CD4-positive, alpha-beta T cell treated with Interleukin-6 at 100 ng/mL for 8 hours (primary cell): ENCODE measurements at places on chromosomes 7 and 10.
A peak's percentile ranks its signal among the peaks of the same experiment; 100 is the strongest.

DNA sequence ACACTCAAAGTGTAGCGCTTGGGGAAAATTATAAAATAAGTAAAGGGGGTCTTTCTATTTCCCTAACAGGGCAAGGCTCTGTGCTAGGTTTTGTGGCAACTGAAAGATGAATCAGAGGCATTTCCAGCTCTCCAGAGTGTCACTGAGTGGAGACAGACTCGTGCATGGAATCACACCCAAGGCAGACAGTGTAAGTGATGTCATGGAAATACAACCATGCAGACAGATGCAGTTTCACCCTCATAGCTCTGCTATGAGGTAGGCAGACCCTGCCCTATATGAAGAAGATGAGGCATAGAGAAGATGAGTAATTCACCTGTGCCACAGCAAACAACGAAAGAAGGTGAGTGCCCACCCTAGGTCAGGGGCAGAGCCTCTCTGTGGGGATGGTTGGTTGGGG is 57.2 kb upstream of the PITRM1 start:
- DNase-seq, result no peak

DNA sequence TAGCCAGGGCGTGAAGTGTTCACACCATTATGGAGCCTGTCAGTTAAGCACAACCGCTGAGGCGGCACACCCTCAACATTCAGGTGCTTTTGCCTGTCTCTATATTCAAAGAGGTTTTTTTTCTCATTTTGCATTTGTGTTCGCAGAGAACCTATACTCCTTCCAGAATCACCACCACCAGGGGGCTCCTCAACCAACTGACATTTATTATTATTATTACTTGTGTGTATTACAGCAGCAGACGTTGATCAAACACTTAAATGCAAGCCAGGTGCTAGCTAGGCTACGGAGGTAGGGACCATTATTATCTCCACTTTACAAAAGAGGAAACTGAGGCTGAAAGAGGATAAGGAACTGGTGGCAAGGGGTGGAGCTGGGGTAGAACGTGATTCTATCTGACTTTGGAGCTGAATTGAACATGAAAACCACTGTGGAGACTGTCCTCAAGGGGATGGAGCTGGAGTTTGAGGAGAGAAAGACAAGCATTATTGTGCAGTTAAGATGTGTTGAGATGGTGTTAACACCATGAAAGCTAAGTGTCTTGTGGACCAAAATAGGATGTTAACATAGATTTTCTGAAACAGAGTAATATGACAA is 133.8 kb upstream of the PLXNA4 start:
- DNase-seq, result no peak

DNA sequence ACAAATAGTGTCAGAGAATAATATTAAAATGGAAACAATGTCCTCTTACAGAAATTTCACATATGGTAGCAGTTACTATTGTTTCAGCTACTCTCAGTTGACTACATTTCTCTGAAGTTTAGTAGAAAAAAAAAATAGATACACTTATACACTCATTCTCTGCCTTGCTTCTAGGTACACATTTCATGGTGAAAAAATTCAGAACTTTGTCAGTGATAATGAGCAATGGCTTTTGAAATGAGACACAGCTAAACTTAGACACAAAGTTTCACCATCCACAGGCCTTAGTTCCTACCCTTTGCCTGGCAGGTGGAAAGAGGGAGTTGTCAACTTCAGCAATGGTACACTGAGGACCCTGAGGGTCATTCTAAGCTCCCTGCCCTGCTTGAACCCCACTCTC is 69.2 kb downstream of the CPVL start:
- no peak for DNase-seq

- DNase-seq, result no peak
Measured at GRCh38 chr10:3068968-3069737, 1.8 kb downstream of the PFKP start.

DNA sequence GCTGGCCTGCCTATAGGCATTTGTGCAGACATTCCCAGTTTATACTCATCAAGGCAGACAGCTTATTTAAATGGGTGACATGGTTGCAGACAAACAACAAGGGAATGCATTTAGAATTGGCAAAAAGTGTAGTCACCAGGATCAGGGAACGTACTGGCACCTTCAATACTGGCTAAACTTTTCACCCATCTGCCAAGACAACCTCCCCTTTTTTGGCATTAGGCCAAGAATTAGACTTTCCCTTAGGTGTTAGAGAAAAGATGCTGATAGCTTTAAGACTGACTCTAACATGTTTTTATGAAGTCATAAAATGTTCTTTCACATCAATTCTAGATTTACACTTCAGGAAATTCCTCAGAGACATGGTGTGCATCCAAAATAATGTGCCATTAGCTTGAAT is 365.9 kb downstream of the PHTF2 start:
- no peak for DNase-seq

DNA sequence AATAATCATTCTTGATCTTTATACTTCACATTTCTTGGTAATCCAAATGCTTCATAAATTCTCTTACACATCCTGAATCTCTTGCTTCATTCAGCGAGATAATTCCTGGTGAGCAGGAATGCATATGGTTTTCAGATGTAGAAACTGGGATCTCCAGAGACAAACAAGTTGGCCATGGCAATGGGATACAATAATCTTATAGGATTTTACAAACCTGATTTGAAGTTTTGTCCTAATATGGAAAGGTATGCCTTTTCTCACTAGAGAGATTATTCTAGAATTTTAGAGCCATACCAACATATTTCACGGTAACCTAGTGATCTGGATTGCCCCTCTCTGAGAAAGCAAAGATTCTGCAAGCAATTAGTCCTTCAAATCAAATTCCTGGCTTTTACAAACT is 13.1 kb upstream of the TRDMT1 start:
- DNase-seq, result no peak

GRCh38 chr10:87092861-87093631 is 1.6 kb downstream of the GLUD1 start:
- peak; percentile 27 for DNase-seq

DNA sequence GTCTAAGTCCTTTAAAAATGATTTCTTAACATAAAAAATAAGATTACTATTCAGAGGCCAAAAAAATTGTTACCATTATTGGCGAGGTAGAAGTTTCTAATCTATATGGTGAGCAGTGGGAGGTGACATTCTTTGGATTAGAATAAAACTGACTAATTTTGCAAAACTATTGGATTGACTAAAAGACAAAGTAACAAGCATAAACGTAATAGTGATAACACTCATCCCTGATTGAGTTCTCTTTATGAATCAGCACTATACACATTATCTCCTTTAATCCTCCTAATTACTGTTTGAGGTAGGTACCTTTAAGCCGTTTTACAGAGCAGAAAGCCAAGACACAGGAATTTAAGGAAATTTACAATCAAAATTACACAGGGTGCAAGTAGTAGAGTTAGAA is 139.2 kb upstream of the NRP1 start:
- DNase-seq, result no peak

GRCh38 chr7:158137516-158138328 is 449.9 kb downstream of the PTPRN2 start:
- no peak for DNase-seq

DNA sequence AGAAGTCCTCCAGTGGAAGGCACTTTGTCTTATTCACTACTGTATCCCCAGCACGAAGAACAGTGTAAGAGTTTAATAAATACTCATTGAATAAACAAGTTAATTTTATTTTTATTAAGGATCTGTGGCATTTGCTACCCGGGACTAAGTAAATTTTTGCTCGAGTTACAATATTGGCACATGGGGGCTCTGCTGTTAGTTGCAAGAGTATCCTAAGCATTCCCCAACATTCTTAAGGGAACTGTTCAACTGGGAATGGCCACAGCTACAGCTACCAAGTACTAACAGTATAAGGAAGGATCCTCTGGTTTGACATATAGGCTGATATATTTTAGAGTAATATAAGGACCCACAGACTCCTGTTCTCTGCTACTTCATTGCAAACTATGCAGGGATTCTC is 8.7 kb upstream of the LRRTM3 start:
- DNase-seq, result no peak

DNA sequence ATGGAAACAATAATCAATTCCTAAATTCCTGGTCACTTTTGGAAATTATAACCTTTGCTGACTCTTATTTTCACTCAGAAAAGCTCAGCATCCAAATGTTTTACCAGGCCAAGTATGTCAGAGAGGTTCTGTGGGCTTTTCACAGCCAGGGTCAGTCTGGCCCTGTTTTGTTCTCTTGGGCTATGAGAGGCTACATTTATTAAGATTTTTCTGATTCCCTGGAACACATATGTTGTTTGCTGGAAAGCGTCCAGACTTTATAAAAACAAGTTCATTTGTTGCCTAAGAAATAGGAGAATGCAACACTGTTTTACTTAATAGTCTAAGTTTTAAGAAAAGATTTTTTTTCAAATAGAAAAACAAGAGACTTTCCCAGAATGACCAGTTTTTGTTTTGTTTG is 238.4 kb upstream of the PLXDC2 start:
- DNase-seq, result no peak

DNA sequence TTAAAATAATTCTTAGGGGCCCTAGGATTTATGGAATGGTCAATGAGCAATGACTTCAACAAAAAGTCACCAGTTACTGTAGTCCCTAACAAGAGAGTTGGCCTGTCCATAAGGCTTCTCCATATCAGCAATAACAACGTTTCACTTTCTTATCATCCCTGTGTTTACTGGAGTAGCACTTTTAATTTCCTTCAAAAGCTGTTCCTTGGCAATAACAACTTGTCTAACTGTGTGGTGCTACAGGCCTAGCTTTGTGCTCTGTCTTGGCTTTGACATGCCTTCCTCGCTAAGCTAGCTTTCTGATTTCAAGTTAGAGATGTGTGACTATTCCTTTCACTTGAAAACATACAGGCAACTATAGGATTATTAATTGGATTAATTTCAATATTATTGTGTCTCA is 81.1 kb downstream of the JMJD1C start:
- DNase-seq, result no peak

GRCh38 chr10:86295791-86296190 is 70.8 kb downstream of the GRID1 start:
- DNase-seq, result no peak

GRCh38 chr10:129372172-129372571 is 94.9 kb upstream of the MGMT start:
- DNase-seq, result no peak

DNA sequence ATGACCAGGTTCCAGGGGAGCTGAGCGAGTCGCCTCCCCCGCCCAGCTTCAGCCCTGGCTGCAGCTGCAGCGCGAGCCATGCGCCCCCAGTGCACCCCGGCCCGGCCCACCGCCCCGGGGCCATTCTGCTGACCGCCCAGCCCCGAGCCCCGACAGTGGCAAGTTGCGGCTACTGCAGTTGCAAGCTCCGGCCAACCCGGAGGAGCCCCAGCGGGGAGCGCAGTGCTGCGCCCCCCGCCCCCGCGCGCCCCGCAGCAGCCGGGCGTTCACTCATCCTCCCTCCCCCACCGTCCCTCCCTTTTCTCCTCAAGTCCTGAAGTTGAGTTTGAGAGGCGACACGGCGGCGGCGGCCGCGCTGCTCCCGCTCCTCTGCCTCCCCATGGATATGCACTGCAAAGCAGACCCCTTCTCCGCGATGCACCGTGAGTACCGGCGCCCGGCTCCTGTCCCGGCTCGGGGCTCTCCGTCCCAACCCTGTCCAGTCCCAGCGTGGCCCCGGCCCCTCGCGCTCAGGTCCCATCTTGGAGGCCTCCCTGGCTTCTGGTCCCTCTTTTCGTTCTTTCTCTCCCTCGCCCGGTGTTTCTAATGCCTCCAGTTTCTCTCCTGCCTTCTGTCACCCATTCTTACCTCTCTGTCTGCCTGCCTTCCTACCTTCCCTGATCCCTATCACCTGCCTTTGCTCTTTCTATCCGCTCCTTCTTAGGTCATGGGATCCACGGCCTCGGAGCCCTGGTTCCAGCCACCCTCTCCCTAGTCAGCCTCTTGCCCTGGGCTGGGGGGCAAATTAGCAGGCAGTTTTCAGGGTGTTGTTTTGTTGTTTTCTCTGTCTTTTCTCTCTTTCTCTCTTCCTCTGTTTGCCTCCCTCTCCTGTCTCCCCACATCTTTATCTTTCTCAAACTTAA is 751 bp downstream of the PAX2 start:
- no peak for DNase-seq

DNA sequence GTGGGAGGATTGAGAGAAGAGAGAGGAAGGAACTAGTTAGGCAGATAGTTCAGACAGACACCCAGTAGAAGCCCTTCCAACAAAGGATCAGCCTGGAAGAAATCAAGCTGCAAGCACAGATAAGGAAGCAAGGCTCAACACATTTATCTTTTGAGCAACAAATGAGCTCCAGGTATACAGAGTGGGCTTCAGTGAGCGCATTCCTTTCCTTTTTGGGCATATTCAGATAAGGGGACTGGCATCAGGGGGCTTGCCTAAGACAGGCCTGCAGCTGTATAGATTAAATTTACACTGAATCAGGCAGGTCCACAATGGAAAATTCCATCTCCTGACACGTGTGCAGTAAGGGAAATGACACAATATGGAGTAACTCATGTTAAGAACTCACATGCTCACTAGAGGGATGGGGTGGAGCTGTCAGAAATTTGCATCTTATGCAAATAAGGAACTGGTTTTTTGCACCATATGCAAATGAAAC is 147.2 kb downstream of the AKR1D1 start:
- DNase-seq, result no peak

- DNase-seq, result no peak
Measured at GRCh38 chr7:25124465-25125136, 459 bp downstream of the CYCS start.

DNA sequence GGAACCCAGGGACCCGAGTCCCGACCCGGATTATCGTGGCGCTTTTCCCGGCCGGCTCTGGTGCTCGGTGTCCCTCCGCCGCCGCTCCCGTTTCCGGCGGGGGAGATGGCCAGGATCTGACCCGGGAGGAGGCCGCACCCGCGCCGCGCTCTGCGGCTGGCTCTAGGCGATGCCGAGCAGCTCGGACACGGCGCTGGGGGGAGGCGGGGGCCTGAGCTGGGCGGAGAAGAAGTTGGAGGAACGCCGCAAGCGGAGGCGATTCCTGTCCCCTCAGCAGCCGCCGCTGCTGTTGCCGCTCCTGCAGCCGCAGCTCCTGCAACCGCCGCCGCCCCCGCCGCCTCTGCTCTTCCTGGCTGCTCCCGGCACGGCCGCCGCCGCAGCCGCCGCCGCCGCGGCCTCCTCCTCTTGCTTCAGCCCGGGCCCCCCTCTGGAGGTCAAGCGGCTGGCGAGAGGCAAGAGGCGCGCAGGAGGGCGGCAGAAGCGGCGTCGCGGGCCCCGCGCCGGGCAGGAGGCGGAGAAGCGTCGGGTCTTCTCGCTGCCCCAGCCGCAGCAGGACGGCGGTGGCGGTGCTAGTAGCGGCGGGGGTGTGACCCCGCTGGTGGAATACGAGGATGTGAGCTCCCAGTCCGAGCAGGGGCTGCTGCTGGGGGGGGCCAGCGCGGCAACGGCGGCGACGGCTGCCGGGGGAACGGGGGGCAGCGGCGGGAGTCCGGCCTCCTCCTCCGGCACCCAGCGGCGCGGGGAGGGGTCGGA is 593 bp downstream of the CDK13 start:
- DNase-seq, result peak; percentile 24

GRCh38 chr7:151207804-151208203 is 2.5 kb downstream of the H2BK1 start:
- DNase-seq, result no peak

GRCh38 chr10:91493313-91493712 is 83.2 kb downstream of the HECTD2 start:
- DNase-seq, result no peak

GRCh38 chr7:122488241-122488640 is 183.7 kb upstream of the FEZF1 start:
- DNase-seq, result no peak

- no peak for DNase-seq
Measured at GRCh38 chr10:22372917-22373316, 27.6 kb downstream of the SPAG6 start.
